ENCODE measurements at places on chromosomes 16 and 17. TPM values are rescaled to one million over a fixed set of nuclear protein-coding genes. Genes with fewer than 3 reads are reported as not detected.

Gene PPP1R1B
- not detected for total RNA-seq

Gene FNDC8
- total RNA-seq = 0.11 TPM

Gene EMP2
- total RNA-seq = 31.7 TPM

Gene DOC2B
- 2.1 TPM for total RNA-seq

Gene MT1E
- total RNA-seq = not detected

Gene CDH8
- 0.44 TPM for total RNA-seq

Gene FMNL1
- total RNA-seq = 38.6 TPM

Gene GSG1L2
- not detected for total RNA-seq

Gene LITAFD
- not detected for total RNA-seq

Gene SMIM5
- total RNA-seq = 0.74 TPM

Gene KRTAP17-1
- total RNA-seq = not detected

Gene HSD3B7
- total RNA-seq = 18.2 TPM

Gene NHLRC4
- total RNA-seq = 0.14 TPM

Gene TNFRSF13B
- not detected for total RNA-seq

Gene OTOA
- 0.08 TPM for total RNA-seq

Gene TAF15
- total RNA-seq = 210 TPM

Gene SLC35G6
- not detected for total RNA-seq

Gene TM4SF5
- 1.2 TPM for total RNA-seq

Gene TEKT1
- not detected for total RNA-seq

Gene GNGT2
- total RNA-seq = 1.5 TPM

Gene DPEP3
- not detected for total RNA-seq

Gene ACSM5
- not detected for total RNA-seq

Gene HSD17B2
- not detected for total RNA-seq

Gene KRTAP4-1
- not detected for total RNA-seq

Gene MGAT5B
- total RNA-seq = 19.9 TPM

Gene LRRC36
- not detected for total RNA-seq

Gene OTOP3
- total RNA-seq = not detected

Gene REXO5
- total RNA-seq = 4.7 TPM

Gene ANKRD40
- 53.2 TPM for total RNA-seq

Gene KRT17
- total RNA-seq = 1.0 TPM

Gene BCL6B
- not detected for total RNA-seq

Gene ZNF423
- total RNA-seq = 0.07 TPM

Gene TLCD2
- total RNA-seq = 1.9 TPM

Gene FOXJ1
- total RNA-seq = 0.55 TPM

Gene KRTAP4-3
- not detected for total RNA-seq

Gene MAZ
- 140 TPM for total RNA-seq

Gene CNTNAP1
- 6.5 TPM for total RNA-seq

Gene VTN
- total RNA-seq = 21.8 TPM

Gene CYGB
- total RNA-seq = 1.4 TPM

Gene TUBB3
- total RNA-seq = 247 TPM

Gene P2RX5
- total RNA-seq = 23.8 TPM

Gene TTYH2
- total RNA-seq = 2.0 TPM

Gene KRTAP9-9
- not detected for total RNA-seq

Gene ASB16
- not detected for total RNA-seq

Gene HS3ST3A1
- not detected for total RNA-seq

Gene KRTAP9-4
- total RNA-seq = not detected

Gene GSPT1
- total RNA-seq = 200 TPM

Gene TMEM238L
- total RNA-seq = not detected
